GM23338 (cell line): ENCODE measurements at places on chromosomes 7 and 10.

- no peak for DNase-seq
Measured at GRCh38 chr7:91993976-91994375, 53.3 kb downstream of the AKAP9 start.

- DNase-seq = no peak
Measured at GRCh38 chr10:22833781-22834180, 94.1 kb upstream of the ARMC3 start.

DNA sequence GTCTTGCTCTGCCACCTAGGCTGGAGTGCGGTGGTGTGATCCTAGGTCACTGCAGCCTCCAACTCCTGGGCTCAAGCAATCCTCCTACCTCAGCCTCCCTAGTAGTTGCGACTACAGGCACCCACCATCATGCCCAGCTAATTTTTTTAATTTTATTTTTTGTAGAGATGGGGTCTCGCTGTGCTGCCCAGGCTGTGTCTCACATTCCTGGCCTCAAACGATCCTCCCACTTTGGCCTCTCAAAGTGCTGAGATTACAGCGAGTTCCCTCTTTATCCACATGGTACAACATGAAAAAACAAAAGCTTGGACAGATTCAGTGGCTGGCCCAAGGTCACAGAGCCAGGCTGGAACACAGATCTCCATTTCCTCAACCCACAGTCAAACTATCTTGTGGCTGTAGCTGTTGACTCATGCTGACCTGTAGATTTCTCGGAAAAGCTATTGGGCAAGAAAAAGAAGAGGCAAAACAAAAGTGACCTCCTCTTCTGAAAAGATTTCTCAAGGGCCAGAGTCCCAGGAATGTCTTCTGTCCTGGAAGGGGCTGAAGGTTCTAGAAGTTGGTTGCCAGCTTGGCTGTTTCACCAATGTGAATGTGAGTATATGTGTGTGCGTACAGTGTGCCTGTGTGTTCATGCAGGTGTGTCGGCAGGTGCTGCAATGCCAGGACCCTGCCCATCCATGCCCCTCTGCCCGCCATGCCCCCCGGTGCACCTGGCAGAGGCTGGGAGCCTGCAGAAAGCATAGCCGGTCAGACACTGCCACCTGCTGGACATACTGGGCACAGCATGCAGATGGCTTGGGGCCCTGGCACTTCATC is 28.4 kb downstream of the TMEM130 start:
- DNase-seq = peak; percentile 71

- DNase-seq = no peak
Measured at GRCh38 chr7:82343716-82344115, 99.9 kb downstream of the CACNA2D1 start.

- DNase-seq = no peak
Measured at GRCh38 chr10:114576132-114576487, 82.0 kb downstream of the ABLIM1 start.

GRCh38 chr10:98338318-98338717 is 70.3 kb upstream of the LOXL4 start:
- DNase-seq = no peak

GRCh38 chr10:123766761-123767160 is 100.6 kb downstream of the GPR26 start:
- DNase-seq = no peak

- DNase-seq = peak; percentile 62
Measured at GRCh38 chr10:51244309-51244708, 170.0 kb downstream of the PRKG1 start.

- no peak for DNase-seq
Measured at GRCh38 chr7:96246919-96247318, 75.0 kb downstream of the SLC25A13 start.

GRCh38 chr7:596071-596818 is 76.6 kb upstream of the PDGFA start:
- no peak for DNase-seq

GRCh38 chr7:29839302-29839701 is 33.0 kb downstream of the WIPF3 start:
- no peak for DNase-seq

DNA sequence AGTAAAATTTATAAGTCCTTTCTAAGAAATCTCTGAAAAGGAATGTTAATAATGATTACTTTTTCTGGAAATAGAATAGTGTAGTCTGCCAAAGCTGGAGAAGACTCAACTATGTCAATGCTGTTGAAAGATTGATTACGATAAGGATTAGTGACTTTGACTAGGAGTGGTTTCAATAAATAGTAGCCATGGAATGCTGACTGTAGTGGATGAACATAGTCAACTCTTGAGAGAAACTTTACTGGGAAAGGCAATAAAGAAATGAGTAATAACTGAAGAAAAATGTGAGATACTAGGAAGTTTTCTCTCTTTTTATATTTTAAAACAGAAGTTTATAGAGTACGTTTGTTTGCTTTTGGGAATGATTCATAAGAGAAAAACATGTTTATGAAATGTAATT is 105.0 kb upstream of the CDK13 start:
- no peak for DNase-seq

- no peak for DNase-seq
Measured at GRCh38 chr10:132827423-132827789, 41.5 kb upstream of the NKX6-2 start.
